ENCODE measurements at places on chromosomes 16 and 17.

DNA sequence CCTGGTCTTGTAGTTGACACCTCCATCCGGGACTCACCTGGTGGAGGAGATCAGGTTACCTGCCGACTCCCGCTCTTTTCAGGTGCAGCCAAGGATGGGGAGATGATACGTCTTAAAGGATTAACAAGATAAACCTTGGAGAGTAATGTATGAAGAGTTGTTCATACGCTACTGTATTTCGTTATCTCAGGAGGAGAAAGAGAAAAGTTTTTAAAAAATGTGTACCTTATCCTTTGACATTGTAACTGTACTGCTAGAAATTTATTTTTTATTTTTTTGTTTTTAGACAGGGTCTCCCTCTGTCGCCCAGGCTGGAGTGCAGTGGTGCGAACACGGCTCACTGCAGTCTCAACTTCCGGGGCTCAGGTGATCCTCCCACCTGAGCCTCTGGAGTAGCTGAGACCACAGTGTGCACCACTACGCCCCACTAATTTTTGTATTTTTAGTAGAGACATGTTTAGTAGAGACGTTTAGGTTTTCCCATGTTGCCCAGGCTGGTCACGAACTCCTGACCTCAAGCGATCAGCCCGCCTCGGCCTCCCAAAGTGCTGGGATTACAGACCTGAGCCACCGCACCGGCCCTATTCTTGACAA lies 764 bp upstream of the SMURF2 start:
- no peak for DNase-seq

DNA sequence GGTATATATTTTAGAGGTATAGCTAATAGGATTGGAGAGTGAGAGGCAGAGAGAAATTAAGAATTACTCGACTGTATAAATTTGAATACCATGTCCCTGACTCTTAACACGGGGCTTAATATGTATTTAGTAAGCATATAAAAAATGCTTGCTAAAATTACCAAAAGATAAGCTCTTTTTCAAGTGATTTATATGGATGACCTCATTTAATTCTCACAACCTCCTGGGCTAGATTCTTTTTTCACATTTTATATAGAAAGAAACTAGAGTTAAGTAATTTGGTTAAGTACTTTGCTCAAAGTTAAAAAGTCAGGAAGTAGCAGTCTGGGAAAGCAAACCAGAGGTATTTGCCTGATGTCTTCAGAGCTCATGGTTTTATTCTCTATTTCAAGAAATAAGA lies 963.5 kb upstream of the SOX9 start:
- DNase-seq = no peak

- DNase-seq = no peak
Measured at GRCh38 chr17:78601577-78602190, 24.5 kb upstream of the DNAH17 start.

DNA sequence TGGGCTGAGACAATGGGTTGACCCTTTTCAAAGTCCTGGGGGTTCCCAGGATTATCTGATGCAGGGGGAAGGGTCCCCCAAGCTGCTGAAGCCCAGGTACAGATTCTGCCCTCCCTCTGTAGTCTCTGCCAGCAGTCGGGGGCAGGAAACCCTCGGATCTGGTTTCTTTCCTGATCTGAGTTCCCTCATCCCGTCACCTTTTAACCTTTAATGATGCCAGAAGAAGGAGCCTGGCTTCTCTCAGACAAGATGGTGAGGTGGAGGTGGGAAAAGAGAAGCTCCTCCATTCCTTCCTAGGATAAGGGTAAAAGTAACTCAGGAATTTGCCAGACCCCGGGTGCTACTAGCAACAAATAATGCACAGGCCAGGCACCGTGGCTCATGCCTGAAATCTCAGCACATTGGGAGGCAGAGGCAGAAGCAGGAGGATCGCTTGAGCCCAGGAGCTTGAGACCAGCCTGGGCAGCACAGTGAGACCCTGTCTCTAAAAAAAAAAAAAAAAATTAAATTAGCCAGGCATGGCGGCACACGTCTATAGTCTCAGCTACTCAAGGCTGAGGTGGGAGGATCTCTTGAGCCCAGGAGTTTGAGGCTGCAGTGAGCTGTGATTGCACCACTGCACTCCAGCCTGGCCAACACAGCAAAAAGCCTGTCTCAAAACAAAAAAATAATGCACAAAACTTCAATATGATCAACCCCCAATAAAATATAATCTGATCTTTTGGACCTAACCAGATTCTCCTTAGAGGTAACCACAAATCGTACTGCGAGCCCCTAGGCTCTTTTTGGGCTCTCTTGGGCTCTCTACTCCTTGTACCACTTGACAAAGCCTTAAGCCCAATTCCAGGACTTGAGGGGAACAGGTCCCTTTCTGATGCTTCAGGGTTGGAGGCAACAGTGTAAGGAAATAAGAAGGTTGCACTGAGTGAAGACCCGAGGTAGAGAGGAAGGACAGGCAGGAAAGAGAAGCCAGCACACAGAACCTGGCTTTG lies 5.7 kb downstream of the CDC42EP4 start:
- no peak for DNase-seq

DNA sequence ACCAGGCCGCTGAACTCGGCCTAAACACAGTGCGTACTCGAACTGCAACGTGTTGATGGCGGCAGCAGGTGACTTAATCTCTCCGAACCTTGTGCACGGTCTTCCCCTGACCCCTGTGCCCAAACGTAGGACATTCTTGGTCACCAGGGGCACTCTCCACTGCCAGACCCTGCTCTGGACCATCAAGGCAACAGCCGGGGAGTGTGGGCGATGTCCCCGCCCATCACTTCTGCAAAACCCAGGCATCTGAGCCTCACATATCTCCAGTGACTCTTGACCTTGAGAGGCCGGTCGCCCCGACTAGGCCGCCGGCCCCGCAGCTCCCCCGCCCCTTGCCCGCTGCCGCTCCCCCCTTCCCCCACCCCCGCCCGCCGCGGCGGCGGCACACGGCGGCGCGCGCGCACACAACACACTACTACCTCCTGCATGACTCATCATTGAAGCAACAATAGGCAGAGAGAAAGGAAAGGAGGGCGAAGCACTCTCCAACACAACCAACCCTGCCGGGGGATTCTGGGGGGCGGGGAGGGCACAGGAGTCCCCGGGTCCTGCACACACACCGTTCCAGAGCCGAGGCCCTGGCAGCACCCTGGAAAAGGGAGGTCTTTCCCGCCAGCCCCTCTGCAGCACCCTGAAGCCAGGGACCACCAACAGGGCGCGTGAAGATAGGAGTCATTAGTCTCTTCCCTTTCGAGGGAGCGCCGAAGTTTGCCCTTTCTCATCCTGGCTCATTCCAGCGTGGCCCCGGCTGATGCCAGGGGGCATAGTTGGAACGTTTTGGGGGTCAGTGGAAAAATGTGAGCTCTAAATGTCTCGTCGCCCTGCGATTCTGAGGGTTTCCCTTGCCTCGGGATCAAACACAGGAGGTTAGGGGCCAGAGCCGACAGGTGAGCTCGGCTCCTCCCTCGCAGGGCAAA lies 1.9 kb downstream of the MNT start:
- DNase-seq = peak; percentile 68

DNA sequence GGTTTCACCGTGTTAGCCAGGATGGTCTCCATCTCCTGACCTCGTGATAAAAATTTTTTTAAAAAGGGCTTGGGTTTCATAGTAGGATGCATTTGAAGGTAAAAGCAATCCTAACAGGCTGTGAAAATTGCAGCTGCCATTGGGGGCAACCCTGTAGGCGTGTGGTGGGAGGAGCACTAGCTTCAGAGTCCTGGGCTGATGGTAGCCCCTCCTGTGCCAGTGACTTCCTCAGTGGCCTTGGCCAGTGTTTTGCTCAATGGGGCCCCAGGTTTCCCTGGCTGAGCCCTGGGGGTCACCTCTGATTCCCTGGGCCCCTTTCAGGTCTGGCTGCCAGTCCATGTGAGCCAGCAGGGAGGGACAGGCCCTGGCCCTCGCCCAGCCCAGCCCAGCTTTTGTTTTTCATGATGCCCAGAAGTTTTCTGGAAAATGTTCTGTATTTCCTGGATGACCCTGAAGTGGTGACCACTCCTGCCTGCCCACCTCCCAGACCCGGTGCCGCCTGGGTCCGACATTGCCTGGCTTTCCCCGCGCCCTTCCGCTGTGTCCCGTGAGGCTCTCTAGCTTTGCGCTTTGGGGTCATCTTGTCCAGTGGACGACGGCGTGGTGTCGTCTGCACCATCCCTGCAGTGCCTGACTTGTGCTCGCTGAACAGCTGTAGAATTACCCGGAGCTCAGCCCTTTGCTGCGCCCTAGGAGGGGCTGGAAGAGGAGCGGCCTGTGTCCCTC lies 9.4 kb downstream of the MGRN1 start:
- no peak for DNase-seq

DNA sequence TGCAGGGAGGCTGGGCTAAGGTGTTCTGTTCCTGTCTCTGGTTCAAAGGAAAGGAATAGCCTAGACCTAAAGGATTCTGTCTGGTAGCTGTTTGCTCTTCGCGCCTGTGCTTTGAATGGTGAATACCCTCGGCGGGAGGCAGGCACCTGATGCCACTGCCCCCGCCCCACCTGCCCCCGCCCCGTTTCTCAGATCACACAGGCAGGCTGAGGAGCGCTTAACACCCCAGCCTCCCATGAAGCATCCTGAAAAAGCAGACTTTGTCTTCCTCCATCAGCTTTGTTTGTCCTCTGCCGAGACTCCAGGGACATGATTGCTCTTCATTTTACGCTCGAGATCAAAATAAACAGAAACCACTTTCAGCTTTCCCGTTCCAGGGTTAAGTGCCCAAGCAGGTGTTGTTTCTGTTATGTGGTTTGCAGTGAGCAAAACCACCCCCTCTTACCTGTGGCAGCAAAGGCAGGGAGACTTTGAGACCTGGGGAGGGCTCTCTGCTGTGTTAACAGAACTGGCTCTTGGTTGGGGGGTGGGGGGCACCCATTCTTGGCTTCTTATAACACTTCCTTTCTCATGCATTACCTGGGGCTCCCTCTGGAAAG lies 452.1 kb downstream of the WWOX start:
- no peak for DNase-seq

GRCh38 chr17:2414446-2415064 lies 13.7 kb upstream of the MNT start:
- DNase-seq = no peak

GRCh38 chr16:57239107-57239506 lies 6.0 kb upstream of the ARL2BP start:
- DNase-seq = no peak

- peak; percentile 8 for DNase-seq
Measured at GRCh38 chr16:74563828-74564263, 43.1 kb downstream of the GLG1 start.

GRCh38 chr17:6632530-6632929 lies 8.0 kb downstream of the KIAA0753 start:
- DNase-seq = no peak

DNA sequence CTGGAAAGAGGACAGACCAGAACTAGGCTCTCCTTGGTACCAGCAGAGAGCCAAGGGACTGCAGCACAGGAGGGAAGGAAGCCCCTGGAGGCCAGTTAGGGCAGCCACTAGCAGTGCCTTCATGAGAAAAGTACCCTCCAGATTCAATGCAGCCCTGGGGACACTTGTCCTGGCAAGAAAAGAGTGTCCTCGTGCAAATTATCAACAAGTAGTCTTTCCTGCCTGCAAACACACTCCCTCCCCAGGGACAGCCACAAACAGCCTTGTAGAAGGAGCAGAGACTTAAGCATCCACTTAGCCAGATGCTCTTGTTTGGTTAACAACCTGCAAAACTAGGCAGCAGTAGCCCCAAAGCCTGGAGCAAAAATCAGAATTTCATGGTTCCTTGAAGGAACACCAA lies 24.3 kb downstream of the CENPV start:
- DNase-seq = no peak

DNA sequence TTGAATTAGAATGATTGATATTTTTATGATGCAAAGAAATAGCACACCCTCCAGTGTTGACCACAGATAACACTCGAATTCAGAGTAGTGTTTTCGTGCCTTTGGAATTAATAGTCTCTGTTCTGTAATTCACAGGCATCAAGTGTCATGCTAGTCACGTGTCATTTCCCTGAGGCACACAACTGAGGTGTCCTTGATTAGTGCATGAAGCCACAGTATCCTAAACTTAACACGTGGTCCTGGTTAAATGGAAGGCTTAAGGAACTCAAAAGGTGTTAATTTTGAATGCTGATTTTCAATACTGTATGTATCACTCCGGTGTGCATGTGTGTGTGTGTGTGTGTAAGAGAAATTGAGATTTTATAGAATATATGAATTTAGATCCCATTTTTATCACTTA lies 625.6 kb downstream of the TMEM114 start:
- DNase-seq = no peak

GRCh38 chr17:39461113-39461925 lies at the start of gene CDK12:
CDK12 (plus strand) TSS chr17:39461486; CDS start chr17:39462072, 586 bp downstream.
- DNase-seq = peak; percentile 98

DNA sequence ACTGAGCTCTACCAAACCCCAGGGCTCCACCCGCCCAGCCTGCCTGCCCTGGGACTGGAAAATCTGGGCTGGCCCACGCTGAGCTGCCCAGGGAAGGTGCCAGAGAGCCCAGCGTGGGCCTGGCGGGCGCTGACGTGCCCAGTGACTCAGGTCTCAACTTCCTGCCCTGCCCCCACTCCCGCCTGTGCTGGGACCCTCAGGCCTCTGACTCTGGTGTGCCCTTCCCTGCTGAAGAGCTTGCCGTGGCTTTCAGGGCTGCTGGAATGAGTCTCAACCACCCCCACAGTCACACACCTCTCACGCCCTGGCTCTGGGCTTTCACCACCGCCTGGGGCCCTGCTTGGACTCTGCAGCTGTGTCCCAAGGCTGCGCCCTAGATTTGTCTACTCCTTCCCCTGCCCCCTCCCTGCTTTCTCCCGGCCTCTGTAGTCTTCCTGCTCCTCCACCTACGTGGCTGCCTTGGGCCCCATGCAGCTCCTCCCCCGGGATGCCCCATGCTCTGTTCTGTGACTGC lies 10.4 kb downstream of the LLGL1 start:
- no peak for DNase-seq

- DNase-seq = no peak
Measured at GRCh38 chr17:9115214-9116191, 94.2 kb downstream of the NTN1 start.
